Activated naive CD4-positive, alpha-beta T cell treated with anti-CD3 and anti-CD28 coated beads, Interleukin-2, amount 10 ng/mL, durations not matched to agents 7 days and 5 days (primary cell): ENCODE measurements at places on chromosomes 4 and X.

DNA sequence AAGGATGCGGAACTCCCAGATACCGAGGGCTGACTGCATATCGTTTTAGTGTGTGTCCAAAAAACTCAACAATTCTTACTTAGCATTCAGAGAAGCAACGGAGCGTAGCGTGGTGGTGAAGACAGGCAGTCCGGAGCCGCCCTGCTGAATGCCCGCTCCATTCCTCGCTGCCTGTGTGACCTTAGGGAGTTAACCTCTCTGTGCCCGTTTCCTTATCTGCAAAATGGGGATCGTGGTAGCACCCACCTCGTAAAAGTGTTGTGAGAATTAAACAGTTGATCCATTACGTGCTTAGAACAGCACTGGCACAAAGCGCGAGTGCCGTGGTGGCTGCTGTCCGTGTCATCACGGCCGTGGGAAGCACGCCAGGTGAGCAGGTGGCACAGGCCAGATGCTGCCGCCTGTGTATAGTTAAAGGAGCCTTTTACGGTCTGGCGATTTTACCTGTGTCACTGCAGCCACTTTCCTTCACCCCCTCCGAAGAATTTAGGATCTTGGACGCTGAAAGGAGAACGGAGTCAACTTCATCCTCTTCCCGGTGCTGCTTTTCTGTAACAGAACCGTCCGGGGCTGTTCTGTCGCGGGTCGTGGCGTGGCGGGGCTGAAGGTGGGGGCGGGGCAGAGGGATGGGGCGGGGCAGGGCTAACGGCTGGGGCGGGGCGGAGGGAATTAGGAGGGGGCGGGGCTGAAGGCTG is 885 bp downstream of the CCDC110 start:
- no peak for DNase-seq

DNA sequence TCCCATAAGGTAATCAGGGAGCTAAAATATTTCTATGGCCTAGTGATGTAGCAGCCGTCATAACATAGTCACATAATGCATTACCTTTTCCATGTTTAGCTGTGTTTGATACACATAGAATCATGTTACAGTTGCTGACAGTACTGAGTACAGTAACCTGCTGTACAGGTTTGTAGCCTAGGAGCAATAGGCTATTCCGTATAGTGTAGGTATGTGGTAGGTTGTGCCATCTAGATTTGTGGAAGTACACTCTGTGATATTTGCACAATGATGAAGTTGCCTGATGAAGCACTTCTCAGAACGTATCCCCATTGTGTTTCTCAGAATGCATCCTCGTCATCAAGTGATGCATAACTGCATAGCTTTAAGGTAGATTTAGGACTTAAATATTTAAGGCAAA is 495.6 kb upstream of the ZFP42 start:
- no peak for DNase-seq

DNA sequence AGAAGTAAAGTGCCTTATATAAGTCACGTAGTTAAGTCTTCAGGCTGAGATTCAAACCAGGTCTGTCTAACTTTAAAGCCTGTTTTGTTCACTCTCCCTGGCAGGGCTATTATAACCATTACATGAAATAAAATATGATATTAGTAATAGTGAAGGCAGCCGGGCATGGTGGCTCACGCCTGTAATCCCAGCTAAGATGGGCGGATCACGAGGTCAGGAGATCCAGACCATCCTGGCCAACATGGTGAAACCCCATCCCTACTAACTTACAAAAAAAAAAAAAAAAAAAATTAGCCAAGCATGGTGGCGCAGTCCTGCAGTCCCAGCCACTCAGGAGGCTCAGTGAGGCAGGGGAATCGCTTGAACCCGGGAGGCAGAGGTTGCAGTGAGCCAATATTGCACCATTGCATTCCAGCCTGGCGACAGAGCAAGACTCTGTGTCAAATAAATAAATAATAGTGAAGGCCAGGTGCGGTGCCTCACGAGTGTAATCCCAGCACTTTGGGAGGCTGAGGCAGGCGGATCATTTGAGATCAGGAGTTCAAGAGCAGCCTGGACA is 22.1 kb upstream of the SOWAHD start:
- DNase-seq = no peak

DNA sequence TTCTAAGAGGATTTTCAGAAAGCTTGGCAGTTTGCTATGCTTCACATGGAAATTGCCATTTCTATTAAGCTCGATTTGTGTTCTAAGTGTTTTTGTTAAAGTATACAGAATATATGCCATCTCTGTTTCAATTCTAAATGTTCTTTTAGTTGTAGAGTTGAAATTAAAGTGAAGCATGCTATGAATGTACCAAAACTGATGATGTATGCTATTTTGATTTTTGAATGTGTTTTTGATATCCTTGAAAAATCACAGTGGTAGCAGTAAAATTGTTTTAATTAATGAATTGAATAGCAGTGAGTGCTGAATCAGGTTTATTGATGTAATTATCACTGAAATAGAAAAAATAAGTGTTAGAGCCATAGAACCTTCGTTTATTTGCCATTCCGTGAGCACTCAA is 110.9 kb downstream of the TENM3 start:
- DNase-seq = no peak

- no peak for DNase-seq
Observed at GRCh38 chr4:123866796-123867195, 470.2 kb downstream of the SPRY1 start.

- no peak for DNase-seq
Observed at GRCh38 chr4:153745651-153746050, 14.2 kb downstream of the RNF175 start.

DNA sequence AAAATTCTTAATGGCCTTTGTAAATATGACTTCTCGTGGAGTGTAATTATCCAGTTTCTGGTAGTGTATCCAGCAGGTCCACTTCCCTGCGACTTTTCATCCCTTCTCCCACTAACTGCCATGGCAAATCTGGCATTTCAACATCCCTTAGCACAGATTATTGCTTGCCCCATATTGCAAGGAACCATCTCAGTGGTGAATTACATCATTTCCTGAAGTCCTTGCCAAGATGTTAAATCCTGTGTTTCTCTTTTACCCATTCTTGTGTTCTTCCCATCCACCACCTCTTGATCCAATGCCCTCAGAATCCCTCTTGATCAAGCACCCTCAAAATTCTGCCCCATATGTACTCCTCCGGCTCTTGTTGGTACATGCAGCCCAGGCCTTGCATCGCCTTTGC is 88.1 kb upstream of the ZNF81 start:
- DNase-seq = no peak

GRCh38 chr4:180057891-180058671 is 2185.1 kb upstream of the TENM3 start:
- peak; percentile 20 for DNase-seq

- DNase-seq = peak; percentile 91
Observed at GRCh38 chr4:118684873-118685811, at the start of gene METTL14. TSS of gene METTL14 (plus strand) at chr4:118685392. CDS start at chr4:118685535, 143 bp downstream.

- peak; percentile 65 for DNase-seq
Observed at GRCh38 chr4:83548151-83548905, 12.4 kb downstream of the GPAT3 start.

DNA sequence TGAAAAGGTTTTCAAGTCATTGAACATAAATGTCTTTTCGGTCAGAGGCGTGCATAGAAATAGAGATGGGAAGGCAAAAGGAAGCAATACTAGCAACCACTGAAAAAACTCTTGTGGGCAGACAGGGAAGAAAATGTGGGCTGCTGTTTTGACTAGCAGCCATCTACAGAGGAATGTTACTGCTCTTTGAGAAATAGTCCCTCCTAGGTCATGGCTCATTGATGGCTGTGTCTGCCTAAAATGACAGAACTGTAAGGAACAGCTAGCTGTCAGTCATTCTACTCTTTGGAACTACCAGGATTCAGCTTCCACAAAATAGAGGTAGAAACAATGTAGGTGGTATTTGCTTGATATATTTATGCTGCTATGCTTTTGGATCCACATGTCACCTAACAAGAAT is 26.9 kb upstream of the TMPRSS11B start:
- DNase-seq = no peak

- DNase-seq = peak; percentile 47
Observed at GRCh38 chrX:71992711-71993110, 82.1 kb downstream of the NHSL2 start.

- no peak for DNase-seq
Observed at GRCh38 chr4:8571702-8572685, 8.2 kb upstream of the GPR78 start.

GRCh38 chr4:94758700-94759399 is 1.1 kb downstream of the BMPR1B start:
- no peak for DNase-seq

DNA sequence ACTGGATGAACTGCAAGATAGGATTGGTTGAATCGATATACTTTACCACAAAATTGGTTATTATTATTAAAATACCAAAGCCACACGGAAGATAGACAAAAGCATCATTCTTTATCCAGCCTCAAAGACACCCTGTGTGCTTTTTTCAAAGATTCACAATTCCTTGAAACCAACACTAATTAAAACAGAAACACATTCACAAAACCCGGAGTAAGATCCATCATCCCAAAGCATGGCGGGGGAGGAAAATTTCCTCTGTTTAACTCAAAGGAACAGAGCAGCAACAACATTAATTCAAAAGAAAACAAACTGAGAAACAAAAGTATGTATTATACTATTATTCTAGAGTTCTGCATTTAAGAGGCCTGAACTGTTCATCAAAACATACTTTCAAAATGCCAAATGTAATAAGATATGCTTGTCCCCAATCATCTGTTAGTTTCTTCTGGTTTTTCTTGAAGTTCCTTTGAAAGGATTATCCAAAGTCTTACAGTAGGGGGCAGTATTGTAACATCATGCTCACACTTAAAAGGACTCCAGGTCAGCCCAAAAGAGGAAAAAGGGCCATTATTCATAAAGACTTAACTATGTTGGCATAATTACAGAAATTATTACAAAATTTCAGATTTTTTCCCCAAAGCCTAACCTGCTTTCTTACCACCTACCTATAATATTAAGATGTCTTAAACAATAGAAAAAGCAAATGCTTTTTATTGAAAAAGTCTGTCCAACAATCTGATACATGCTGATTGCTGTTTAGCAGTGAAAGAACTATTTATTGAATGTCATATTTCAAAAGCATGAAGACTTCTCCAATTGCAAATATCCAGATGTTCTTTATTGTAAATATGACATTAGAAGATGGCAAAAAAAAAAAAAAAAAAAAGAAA is 168.7 kb downstream of the SCFD2 start:
- DNase-seq = no peak

DNA sequence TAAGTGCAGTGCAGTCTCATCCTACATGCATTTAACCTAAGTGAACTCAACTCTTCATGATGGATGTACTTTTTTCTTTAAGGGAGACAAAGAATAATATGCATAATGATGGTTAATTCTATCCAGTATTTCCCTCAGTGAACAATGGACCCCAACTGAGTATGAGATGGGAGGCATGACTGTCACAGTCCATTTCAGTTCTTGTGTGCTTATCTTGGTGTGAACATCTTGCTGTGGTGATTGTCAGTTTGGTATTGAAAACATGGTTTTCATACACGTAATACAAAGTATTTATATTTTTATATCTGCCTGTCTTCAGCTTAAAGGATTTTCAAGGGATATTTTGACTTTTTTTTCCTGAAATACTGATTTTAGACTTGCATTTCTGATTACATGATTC is 72.0 kb upstream of the NDUFC1 start:
- DNase-seq = no peak

DNA sequence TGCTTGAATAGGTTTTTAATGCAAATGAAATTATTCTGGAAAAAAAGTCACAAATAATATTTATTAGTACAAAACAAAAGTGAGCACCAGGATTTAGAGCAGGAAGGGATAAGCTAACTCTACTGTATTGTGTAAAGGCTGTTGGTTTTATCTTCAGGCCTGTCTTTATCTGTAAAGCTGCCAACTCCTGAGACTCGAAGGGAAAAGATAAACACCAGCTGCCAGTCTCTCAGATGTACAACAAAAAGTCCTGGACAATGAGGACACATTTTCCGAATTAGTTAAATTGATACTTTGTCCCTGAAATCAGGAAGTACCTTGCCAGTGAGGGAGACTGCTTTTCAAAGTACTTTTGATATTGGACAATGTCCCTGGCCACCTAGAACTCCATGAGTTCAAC is 8.8 kb downstream of the DDX60 start:
- no peak for DNase-seq

DNA sequence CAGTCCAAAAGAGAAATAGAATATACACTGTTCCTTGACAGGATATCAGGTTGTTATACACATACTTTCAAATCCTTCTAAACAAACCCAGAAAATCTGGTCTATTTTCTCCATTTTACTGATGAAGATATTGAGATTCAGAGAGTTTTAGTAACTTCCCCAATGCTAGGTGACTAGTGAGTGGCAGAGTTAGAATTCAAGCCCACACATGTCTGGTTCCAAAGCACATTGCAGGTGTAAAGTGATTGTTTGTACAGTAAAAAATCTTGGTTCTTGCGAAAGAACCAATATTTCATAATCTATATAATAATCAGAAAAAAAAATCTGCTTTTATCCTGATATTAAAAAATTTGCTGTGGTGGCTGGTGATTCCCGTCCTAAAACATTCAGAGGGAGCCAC is 39.5 kb upstream of the EMCN start:
- no peak for DNase-seq

- no peak for DNase-seq
Observed at GRCh38 chr4:73698217-73698616, 42.2 kb upstream of the CXCL8 start.

DNA sequence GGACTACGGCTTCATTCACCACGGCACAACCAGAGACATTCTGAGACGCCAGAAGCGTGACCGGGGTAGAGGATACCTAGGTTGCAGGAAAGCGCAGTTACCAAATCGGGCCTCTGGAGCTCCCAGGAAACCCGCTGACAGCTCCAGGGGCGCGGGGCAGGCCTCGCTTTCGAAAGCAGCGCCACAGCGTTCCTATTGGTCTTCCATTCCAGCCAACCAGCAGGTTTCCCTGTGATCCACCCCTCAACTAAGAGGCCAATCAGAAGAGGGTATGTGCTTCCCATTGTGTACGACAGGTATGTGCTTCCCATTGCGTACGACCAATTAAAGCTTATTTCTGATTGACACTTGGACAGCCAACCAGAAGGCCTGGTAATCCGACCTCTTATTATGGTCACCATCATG is 14.9 kb downstream of the SNX12 start:
- DNase-seq = peak; percentile 26

- DNase-seq = no peak
Observed at GRCh38 chr4:95417531-95417930, 131.2 kb downstream of the UNC5C start.

GRCh38 chrX:154304846-154305245 is 9.3 kb downstream of the TKTL1 start:
- DNase-seq = no peak

DNA sequence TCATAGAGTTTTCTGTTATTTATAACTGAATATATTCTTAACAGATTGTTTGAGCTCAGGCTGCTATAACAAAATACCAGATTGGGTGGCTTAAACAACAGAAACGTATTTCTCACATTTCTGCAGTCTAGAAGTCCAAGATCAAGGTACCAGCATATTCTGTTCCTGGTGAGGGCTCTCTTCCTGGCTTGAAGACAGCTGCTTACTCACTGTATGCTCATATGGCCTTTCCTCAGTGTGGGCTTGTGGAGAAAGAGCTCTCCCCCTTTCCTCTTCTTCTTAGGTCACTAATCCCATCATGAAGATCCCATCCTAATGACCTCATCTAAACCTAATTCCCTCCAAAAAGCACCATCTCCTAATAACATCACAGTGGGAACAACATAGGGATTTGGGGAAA is 117.8 kb downstream of the RASGEF1B start:
- no peak for DNase-seq

- DNase-seq = no peak
Observed at GRCh38 chr4:130073145-130073790, 977.3 kb downstream of the C4orf33 start.
